ENCODE measurements at places on chromosomes 4 and X.

GRCh38 chr4:80963051-80963450 lies 67.5 kb upstream of the BMP3 start:
- DNase-seq: no peak

DNA sequence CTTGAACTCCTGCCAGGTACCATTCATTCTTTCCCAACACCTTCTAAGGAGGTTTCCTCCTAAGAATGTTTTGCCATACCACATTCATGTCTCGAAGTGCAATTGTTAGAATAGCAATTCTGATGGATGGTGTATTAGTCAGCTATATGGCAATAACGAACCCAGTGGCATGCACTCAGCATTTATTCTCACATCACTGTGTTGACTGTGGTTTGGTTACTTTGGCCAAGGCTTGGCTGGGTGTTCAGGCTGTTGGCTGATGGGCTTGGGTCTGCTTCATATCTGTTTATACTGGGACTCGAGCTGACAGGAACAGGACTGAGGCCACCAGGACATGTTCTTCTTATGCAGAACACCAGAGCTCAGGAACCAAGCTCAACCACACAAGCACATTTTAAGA lies 31.7 kb downstream of the PSAPL1 start:
- DNase-seq: no peak

GRCh38 chr4:180219080-180219479 lies 2024.1 kb upstream of the TENM3 start:
- DNase-seq: no peak

DNA sequence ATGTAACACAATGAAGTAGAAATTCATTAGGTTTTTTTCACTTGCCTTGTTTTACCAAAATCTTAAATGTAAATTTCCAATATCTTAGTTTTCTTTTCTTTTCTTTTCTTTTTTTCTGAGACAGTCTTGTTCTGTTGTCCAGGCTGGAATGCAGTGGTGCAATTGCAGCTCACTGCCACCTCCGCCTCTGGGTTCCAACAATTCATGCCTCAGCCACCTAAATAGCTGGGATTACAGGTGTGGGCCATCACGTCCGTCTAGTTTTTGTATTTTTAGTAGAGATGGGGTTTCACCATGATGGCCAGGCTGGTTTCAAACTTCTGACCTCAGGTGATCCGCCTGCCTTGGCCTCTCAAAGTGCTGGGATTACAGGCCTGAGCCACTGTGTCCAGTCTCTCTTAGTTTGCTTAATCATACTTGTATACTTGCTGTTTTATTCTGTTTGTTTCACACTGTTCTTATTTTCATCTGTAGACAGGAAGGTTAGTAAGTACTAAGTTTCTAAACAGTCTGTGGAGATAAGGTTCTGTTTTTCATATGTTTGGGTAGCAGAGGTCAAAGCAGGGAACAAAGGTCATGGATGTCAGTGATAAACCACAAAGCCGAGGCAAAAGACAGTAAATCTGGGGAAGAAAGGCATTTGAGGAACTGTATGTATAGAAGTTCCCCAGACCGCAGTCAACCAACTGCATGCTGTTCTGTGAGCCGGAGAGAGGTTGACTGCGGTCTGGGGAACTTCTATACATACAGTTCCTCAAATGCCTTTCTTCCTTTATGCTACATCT lies 129.1 kb downstream of the CBR4 start:
- peak; percentile 99 for DNase-seq

DNA sequence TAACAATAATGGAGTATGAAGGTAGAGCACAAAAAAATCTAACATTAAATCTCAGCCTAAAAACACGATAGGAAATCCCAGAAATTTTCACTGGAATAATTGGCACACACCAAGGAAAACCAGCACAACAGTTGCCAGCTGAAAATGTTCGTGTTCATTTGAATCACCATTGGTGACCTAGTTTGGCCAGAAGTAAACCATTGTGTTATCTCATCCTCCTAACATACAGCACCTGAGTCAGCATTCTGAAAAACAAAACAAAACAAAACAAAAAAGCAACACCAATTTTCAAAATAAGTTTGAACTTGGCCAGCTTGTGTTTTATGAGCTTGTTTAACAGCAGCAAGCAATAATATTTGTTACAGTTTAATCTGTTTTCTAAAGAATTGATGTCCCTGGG lies 41.1 kb downstream of the UCHL1 start:
- DNase-seq: no peak

- DNase-seq: no peak
Observed at GRCh38 chrX:153988493-153988892, 15.9 kb downstream of the TMEM187 start.

- DNase-seq: no peak
Observed at GRCh38 chr4:12723849-12724447, 760.2 kb downstream of the RAB28 start.

DNA sequence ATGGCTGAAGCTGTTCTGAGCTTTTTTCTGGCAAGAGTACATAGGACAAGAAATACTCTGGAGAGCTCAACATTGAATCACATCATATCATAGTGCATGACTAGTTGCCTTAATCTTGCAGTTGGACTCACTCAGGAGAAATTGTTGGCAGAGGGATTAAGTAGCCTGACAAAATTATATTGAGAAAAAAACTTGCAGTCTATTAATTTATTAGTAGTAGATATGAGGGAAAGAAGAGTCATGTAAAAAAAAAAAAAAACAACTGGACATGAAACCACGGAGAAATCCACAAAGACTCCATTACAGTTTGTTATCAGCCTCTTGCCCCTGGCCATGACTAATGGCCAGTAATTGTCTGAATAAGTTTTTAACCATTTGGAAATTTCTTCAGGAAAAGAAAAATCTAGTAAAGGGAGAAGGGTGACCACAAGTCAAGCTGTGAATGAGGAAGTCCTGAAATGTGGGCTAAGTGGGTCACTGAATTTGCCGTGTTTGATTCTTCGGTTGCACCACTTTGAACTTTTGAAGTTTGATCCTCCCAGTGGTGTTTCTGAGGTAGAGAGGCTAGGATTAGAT lies 45.6 kb downstream of the FHL1 start:
- peak; percentile 68 for DNase-seq

DNA sequence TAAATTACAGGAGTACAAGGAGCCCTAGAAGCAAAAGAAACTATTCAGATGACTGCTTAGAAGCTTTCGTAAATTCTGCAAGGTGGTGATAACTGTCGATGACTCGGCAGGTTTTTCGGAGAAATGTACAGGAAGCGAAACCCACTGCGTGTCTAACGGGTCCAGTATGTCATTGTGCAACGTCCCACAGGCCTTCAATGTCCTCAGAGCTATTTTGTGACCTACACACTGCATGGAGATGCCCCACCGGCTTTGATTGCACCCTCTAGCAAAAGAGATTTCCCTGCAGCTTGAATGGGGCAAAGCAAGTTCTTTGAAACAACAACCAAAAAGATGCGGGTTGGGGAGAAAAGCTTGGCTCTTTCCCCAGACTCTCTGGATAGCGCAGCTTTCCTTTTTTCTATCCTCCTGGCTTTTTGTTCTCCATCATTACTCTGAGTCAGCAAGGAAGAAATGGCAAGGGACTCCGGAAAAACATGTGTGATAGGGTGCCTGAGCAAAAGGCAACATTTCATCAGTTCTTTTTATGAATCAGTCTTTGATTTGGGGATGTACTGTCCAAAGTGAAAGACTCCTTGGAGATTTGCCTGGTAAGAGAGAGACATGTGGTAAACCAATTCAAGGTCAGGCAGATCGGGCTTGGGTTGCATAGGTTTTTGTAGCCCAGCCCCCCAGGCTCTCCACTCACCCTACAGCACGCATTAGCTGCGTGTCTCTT lies 112.0 kb upstream of the TBL1X start:
- peak; percentile 94 for DNase-seq

DNA sequence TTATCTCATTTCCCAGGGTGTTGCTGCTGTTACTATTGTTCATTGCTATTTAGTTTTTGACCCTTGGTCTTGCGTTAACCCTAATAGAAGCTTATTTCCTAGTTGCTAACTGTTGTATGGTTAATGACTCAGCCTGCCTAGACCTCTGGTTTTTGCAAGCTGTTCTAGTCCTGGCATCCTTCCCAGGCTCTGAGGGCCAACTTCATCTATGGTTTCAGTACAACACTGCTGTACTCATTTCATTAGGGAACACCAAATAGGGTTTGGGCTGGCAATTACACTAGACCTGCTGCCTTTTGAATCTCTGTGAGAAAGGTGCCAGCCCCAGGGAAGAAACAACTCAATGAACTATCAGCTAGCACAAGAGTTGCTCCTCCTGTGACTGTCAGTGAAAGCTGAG lies 59.6 kb downstream of the DCX start:
- peak; percentile 78 for DNase-seq
